Breast epithelium (tissue), 4 donors: ENCODE measurements at places on chromosomes 7 and 10. TPM values are rescaled to one million over a fixed set of nuclear protein-coding genes. Genes with fewer than 3 reads are reported as not detected.

DNA sequence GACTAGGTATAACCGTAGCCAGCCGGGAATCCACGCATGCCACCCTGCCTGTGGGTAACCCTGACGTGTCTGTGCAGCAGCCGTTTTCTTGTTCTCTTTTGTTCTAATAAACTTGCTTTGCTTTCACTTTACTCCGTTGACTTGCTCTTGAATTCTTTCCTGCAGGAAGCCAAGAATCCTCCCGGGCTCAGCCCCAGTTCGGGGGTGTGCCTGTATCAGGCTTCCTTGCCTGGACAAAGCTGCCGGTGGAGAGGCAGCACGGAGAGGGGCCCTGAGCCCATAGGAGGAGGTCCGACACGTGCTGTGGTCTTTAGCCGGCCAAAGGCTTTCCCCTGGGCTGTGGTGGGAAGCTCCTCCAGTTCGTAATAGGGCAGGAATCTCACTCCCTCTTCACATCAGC lies 256.5 kb upstream of the PPP2R2D start:
- H3K4me3 ChIP-seq, result peak overlapping the region; percentile 23
- H3K27ac ChIP-seq, result no peak overlapping the region
- H3K4me1 ChIP-seq, result no peaks in the 10 kb centered on the region

DNA sequence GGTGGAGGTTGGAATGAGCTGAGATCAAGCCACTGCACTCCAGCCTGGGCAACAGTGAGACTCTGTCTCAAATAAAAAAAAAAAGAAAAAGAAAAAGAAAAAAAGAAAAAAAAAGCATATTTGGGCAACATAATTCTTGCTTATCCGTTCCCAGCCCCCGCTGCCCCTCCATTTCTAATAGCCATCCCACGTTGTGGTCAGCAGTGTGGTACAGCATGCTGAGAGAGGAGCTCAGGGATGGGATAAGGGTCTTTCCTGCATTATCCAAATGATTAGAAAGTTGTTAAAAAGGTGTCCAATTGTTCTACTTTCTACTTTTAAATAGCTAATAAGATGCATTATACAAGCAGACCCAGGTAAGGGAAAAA lies 104.9 kb upstream of the ZNF92 start:
- no peaks in the 10 kb centered on the region for H3K36me3 ChIP-seq
- no peaks in the 10 kb centered on the region for H3K4me1 ChIP-seq
- H3K4me3 ChIP-seq, result peak overlapping the region; percentile 65
- H3K27me3 ChIP-seq, result no peaks in the 10 kb centered on the region

- DNase-seq, result no peak
- H3K36me3 ChIP-seq, result no peaks in the 10 kb centered on the region
- no peak overlapping the region for H3K27ac ChIP-seq
- H3K4me3 ChIP-seq, result no peak overlapping the region
- H3K27me3 ChIP-seq, result no peaks in the 10 kb centered on the region
Observed at GRCh38 chr7:155193716-155194115, 104.0 kb upstream of the INSIG1 start.

- H3K36me3 ChIP-seq, result no peaks in the 10 kb centered on the region
- peak overlapping the region; percentile 44 for H3K27ac ChIP-seq
- no peaks in the 10 kb centered on the region for H3K27me3 ChIP-seq
- no peak overlapping the region for H3K4me3 ChIP-seq
- no peaks in the 10 kb centered on the region for H3K4me1 ChIP-seq
Observed at GRCh38 chr10:19986591-19986990, 170.4 kb downstream of the PLXDC2 start.

GRCh38 chr10:65622608-65623007 lies 1303.2 kb upstream of the LRRTM3 start:
- no peaks in the 10 kb centered on the region for H3K4me1 ChIP-seq
- H3K4me3 ChIP-seq, result no peak overlapping the region
- H3K27me3 ChIP-seq, result no peaks in the 10 kb centered on the region

DNA sequence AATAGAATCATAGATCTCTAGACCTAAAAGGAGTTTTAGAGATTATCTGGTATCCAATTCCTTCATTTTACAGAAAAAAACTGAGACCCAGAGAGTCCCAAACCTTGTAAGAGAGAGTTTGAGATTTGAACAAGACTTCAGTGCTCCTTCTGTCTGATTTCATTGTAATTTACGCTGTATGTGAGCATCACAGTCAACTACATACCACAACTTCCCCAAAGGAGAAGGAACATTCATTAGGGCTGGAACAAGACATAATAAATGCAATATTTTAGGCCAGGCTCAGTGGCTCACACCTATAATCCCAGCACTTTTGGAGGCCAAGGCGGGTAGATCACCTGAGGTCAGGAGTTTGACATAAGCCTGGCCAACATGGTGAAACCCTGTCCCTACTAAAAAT lies 17.3 kb upstream of the PRKAR2B start:
- H3K36me3 ChIP-seq, result no peaks in the 10 kb centered on the region
- no peak overlapping the region for H3K4me3 ChIP-seq
- DNase-seq, result no peak
- H3K4me1 ChIP-seq, result no peaks in the 10 kb centered on the region
- H3K27ac ChIP-seq, result no peak overlapping the region

DNA sequence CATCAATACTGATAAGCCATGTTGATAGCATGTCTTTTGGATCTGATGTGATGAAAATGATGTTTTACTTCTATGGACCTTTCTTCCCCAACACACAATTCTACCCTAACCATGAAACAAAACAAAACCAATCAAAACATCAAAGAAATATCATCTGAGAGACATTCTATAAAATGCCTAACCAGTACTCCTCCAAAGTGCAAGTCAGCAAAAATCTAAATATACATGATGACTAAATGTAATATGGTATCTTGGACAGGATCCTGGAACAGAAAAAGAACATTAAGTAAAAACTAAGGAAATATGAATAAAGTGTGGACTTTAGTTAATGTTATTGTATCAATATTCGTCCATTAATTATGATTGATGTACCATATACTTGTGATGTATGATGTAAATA lies 625.1 kb downstream of the MAGI2 start:
- no peak overlapping the region for H3K27ac ChIP-seq
- no peaks in the 10 kb centered on the region for H3K36me3 ChIP-seq
- no peaks in the 10 kb centered on the region for H3K4me1 ChIP-seq
- no peaks in the 10 kb centered on the region for H3K27me3 ChIP-seq

Gene DCLRE1C
- 21.2 TPM for total RNA-seq

Gene ICA1
- total RNA-seq, result 45.7 TPM

DNA sequence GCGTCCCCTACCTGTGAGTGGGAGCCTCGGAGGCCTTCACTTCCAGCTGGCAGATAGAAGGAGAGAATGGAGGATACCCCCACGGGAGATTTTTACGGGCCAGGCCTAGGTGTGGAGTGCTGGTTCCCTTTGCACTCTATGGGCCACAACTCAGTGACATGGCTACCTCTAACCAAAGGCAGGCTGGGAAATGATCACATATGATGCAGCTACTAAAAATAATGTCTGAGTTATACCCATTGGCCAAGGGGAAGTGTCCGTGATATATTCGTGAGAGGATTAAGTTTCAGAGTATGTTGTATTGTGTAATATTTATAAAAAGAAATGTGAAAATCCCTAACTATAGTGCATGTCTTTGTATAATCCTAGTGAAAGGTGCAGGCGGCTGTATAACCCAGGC lies 13.5 kb upstream of the HIPK2 start:
- H3K36me3 ChIP-seq, result no peaks in the 10 kb centered on the region
- no peak overlapping the region for H3K27ac ChIP-seq
- no peaks in the 10 kb centered on the region for H3K4me1 ChIP-seq

GRCh38 chr7:65371468-65371867 lies 2.2 kb upstream of the ZNF92 start:
- H3K27ac ChIP-seq, result no peak overlapping the region
- no peaks in the 10 kb centered on the region for H3K36me3 ChIP-seq
- no peak overlapping the region for H3K4me3 ChIP-seq

GRCh38 chr10:62814756-62815380 lies 1.3 kb downstream of the EGR2 start:
- H3K27ac ChIP-seq, result peak overlapping the region; percentile 94
- H3K4me3 ChIP-seq, result peak overlapping the region; percentile 94
- H3K4me1 ChIP-seq, result peaks cover 14% of the 10 kb centered on the region
- DNase-seq, result no peak
- peaks cover 18% of the 10 kb centered on the region for H3K27me3 ChIP-seq

DNA sequence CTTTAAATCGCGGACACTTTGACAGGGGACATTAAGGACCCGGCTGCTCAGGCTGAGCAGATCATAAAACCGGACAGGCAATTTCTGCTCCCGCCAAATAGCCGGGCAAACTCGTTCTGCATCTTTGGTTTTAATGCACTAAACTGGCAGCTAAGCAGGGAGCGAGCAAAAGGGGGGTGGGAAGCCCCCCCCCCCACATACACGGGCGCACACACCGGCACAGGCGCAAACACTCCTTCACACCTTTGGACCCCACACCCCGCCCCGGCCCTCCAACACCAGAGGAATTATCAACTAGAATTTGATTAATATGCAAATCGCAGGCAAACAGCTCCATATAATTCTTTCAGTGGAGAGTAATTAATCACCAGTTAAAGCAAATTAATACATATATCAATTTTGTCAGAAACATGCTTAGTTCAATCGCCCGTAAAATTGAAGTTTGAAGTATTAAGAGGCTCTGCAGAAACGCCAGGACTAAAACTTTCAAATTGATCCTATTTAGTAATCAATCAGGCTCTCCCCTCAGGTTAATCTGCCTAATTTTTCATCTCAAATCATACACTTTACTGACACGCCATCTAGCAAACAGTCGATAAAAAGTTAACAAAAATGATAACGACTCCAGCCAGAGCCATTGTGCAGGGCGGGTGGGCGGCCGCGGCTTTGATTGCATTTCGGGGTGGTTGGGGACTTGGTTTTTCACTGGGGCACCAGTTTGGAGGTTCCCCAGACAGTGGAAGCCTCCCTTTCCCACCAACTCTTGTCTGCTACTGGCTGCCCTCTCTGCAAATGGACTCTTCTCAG lies 9.9 kb downstream of the LBX1 start:
- H3K27ac ChIP-seq, result no peak overlapping the region
- no peak for DNase-seq
- H3K4me3 ChIP-seq, result no peak overlapping the region

Gene SCART1
- 3.7 TPM for total RNA-seq

DNA sequence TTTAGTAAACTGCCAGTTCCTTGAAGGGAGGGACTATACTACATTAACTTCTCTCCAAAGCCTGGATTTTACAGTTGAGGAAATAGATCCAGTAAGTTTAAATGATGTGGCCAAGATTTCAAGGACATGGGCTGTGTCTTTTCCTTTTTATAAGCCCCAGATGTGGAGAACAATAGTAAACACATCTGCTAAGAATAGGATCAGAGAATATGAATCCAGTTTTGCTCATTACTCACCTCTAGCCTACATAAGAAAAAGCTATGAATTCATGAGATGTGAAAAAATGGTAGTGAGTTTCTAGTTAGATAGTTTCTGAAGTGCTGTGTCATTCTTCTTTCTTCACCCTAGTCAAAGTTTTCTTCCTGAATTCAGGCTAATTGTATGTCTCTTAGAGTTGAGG lies 38.6 kb downstream of the MAGI2 start:
- H3K27ac ChIP-seq, result no peak overlapping the region
- H3K27me3 ChIP-seq, result no peaks in the 10 kb centered on the region
- no peak overlapping the region for H3K4me3 ChIP-seq
- DNase-seq, result no peak
- H3K36me3 ChIP-seq, result no peaks in the 10 kb centered on the region
- no peaks in the 10 kb centered on the region for H3K4me1 ChIP-seq

DNA sequence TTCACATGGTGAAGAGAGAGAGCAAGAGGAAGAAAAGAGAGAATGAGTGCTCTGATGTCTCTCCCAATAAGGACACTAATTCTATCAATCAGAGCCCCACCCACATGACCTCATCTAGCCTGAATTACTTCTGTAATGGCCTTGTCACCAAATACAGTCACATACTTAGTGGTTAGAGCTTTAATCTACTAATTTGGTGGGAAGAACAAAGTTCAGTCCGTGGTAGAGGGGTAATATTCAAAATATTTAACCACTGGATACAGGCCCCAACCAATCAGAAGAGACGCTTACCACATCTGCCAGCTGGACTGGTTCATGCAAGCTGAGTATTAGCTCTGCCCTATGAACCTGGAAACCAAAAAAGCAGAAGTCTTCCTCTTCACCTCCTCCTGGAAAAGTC lies 336.3 kb upstream of the NFE2L3 start:
- no peak overlapping the region for H3K4me3 ChIP-seq
- H3K36me3 ChIP-seq, result no peaks in the 10 kb centered on the region
- no peaks in the 10 kb centered on the region for H3K4me1 ChIP-seq
- no peak overlapping the region for H3K27ac ChIP-seq

- H3K27ac ChIP-seq, result no peak overlapping the region
- DNase-seq, result no peak
- no peak overlapping the region for H3K4me3 ChIP-seq
- no peaks in the 10 kb centered on the region for H3K4me1 ChIP-seq
Observed at GRCh38 chr10:90913774-90914420, 7.0 kb downstream of the ANKRD1 start.

Gene TAS2R3
- total RNA-seq, result 4.8 TPM

Gene AZGP1
- total RNA-seq, result 40.0 TPM

DNA sequence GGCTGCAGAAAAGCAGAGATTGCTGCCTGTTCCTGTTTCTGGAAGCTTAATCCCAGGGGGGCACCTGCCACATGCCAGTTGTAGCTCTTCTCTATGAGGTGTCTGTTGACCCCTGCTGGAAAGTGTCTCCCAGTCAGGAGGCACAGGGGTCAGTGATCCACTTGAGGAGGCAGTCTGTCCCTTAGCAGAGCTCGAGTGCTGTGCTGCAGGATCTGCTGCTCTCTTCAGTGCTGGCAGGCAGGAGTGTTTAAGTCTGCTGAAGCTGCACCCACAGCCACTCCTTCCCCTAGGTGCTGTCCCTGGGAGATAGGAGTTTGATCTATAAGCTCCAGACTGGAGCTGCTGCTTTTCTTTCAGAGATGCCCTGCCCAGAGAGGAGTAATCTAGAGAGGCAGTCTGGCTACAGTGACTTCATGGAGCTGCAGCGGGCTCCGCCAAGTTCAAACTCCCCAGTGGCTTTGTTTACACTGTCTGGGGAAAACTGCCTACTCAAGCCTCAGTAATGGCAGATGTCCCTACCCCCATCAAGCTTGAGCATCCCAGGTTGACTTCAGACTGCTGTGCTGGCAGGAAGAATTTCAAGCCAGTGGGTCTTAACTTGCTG lies 57.6 kb upstream of the CROT start:
- H3K4me3 ChIP-seq, result no peak overlapping the region
- H3K4me1 ChIP-seq, result no peaks in the 10 kb centered on the region
- no peaks in the 10 kb centered on the region for H3K27me3 ChIP-seq
- DNase-seq, result no peak
- no peaks in the 10 kb centered on the region for H3K36me3 ChIP-seq

DNA sequence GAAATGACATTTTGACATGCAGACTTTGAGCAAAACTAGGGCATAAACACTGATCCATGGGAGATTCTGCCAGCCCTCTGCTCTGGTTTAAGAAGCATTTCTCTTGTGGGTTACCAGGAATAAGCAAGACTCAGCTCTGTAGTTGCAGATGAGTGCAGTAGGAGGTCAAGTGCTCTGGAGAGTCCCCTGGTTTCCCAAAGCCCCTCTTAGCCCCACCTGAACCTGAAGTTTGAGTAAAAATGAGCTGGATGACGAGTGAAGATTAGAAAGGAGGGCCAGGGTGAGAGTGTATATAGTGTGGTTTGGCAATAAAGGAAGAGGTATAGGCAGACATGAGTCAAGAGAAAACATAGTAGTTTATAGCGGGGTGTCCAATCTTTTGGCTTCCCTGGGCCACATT lies 220.3 kb downstream of the ARL4A start:
- no peaks in the 10 kb centered on the region for H3K36me3 ChIP-seq
- no peak overlapping the region for H3K27ac ChIP-seq
- no peaks in the 10 kb centered on the region for H3K27me3 ChIP-seq
- H3K4me1 ChIP-seq, result no peaks in the 10 kb centered on the region

- DNase-seq, result no peak
- no peak overlapping the region for H3K27ac ChIP-seq
- no peaks in the 10 kb centered on the region for H3K27me3 ChIP-seq
- no peaks in the 10 kb centered on the region for H3K4me1 ChIP-seq
Observed at GRCh38 chr7:82017334-82017943, 247.6 kb upstream of the HGF start.
